ENCODE measurements at places on chromosomes 4 and X.

GRCh38 chrX:14351611-14352303 lies 177.6 kb upstream of the GLRA2 start:
- DNase-seq = no peak

- no peak for DNase-seq
Measured at GRCh38 chr4:187415231-187415630, 580.3 kb upstream of the ZFP42 start.

- DNase-seq = no peak
Measured at GRCh38 chr4:39846705-39847104, 131.0 kb downstream of the PDS5A start.

- no peak for DNase-seq
Measured at GRCh38 chr4:71456841-71457240, 118.0 kb downstream of the SLC4A4 start.

- DNase-seq = no peak
Measured at GRCh38 chr4:184675821-184676492, 26.4 kb downstream of the PRIMPOL start.

DNA sequence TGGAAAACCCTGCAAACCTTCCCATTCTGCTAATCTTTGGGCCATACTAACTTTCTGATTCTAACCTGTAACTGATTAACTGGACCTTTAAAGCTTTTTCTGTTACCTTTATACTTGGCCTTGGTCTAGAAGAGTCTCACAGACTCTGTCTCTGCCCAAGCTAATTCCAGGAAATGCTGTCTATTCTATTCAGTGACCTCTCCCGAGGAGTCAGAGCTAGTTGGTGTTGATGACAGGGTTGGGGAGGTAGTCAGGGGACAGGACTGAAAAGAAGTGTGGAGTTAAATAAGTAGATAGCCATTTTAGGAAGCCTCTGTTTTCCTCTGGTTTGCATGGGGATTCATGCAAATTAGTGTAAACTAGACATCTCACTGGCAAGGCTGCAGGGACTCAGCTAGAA lies 429.5 kb downstream of the GRID2 start:
- no peak for DNase-seq

- DNase-seq = no peak
Measured at GRCh38 chr4:79833857-79834256, 239.2 kb downstream of the ANTXR2 start.

DNA sequence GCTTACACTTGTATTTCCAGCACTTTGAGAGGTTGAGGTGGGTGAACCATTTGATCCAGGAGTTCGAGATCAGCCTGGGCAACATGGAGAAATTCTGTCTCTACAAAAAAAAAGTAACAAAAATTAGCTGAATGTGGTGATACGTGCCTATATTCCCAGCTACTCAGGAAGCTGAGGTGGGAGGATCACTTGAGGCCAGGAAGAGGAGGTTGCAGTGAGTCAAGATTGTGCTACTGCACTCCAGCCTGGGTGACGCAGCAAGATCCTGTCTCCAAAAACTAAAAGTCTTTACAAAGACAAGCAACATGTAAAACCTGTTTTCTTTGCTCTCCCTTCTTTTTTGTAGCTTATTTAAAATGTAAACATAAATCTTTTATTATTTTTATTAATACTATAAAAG lies 1156.1 kb downstream of the FAT4 start:
- no peak for DNase-seq

GRCh38 chr4:156939801-156940200 lies 31.8 kb downstream of the PDGFC start:
- no peak for DNase-seq

GRCh38 chr4:183905593-183906488 lies 734 bp downstream of the STOX2 start:
- peak; percentile 54 for DNase-seq

DNA sequence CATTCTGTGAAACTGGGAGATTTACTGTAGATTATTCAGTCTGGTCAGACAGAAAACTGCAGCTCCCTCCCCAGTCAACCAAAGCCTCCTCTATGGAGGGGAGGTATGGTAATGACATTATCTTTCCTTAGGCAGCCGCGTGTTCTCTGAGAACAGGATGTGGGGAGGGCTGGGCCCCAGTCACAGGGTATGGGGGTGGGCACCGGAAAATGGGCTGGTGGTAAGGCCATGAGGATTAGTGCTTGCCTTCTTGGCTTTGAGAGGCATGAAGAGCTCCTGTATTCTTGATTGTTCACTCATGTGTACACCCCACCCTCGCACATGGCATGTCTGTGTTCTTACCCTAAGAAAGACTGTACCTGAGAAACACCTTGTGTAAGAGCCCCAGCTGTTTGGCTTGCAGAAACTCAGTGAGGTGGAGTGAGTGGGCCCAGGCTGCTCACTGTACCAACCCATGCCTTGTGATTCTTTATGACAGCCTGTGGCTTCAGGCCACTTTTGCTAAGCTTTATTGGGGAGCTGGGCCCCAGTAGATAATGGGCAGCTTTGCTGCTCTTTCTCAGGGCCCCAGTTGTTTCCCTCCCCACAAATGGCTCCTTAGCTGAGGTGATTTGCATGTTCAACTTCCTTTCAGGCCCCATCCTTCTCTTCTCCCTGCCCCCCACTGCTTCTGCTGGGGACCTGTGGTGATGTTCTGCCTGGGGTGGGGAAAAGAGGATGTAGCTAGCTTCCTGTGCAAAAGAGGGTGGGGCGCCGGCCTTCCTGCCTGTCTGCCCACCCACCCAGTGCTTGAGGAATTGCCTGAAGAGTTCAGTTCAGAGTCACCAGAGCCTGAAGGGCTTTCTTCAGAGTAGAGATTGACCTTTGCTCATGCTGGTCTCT lies 30.7 kb downstream of the MSN start:
- DNase-seq = no peak

DNA sequence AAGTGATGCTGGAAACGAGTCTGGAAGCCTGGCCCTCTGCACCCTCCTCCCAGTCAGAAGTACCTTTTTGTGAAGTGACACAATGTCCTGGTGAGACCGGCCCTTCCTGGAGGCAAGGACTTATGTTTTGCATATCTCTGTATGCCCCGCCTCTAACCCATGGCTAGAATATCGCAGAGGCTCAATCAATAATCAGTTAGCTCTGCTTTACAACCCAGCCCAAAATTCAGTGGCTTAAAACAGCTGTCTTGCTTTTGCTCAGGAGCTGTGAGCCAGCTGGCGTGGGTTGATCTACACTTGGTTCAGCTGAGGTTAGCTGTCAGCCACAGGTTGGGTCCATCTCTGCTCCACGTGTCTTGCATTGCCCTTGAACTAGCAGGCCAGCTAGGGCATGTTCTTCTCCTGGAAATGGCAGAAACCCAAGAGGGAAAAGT lies 98.8 kb upstream of the METTL14 start:
- no peak for DNase-seq

GRCh38 chr4:6489927-6490326 lies 17.5 kb upstream of the PPP2R2C start:
- no peak for DNase-seq

DNA sequence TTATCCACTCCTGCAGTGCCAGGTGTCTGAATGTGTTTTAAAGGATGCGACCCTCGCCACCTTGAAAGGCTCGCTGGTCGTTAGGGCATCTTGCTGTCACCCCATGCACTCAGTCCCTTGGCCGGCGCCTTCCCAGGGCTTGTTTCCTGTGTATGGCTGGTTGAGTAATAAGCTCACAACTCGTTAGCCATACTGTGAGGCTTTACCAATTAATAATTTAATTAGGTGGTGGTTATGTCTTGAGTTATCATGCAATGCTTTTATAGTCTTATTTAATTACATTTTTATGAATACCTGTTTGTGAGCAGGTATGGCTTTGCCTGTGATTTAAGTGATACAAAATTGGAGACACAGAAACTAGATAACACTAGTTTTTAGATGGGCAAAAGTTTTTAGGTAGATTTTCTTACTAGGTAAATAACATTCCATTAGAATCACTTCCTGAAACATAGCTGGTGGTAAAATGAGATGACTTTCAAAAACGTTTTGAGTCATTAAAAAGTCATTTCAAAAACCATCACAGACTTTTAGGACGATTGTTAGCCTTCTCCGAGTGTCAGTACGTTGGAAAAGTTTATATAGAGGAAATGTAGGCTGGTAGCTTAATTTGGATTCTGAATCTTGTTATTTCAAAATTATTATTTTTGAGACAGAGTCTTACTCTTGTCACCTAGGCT lies 18.2 kb downstream of the PTTG2 start:
- DNase-seq = no peak

DNA sequence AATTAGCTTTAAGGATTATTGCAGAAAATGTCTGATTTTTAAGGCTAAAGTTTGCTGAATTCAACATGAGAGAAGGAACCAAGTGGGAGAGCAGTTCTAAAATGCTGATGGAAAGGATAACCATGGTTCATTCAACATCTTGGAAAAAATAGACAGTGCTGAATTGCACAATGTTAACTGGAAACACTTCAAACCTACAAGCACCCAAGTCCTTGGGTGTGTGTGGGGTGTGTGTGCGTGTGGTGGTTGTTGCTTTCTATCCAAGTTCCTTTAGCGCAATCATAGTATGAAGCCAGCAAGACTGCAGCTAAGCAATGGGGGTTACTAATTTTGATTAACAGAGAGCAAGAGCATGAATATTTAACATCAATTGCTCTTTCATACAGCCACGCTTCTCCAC lies 29.3 kb upstream of the SCOC start:
- no peak for DNase-seq

- no peak for DNase-seq
Measured at GRCh38 chrX:39261446-39262147, 460.3 kb downstream of the MID1IP1 start.

GRCh38 chr4:166064721-166065120 lies 191.7 kb downstream of the TLL1 start:
- DNase-seq = no peak

DNA sequence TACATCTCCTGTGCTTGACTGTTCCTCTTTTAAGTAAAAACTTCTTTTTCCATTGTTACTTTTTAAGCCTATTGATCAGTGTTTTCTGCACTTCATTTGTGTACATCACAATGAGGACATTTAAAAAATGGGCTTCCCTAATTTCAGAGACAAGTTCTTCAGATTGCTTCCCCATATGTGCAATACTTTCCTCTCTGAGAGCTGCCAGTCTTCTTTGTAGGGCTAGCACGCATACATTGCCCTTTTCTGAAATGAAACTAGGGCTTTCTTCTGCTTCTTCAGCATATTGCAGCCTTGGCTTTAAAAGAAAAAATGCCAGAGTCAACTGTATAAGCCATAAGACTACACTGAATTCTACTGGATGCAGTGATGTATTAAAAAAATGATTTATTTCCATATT lies 37.8 kb downstream of the FAT4 start:
- DNase-seq = no peak

- DNase-seq = peak; percentile 79
Measured at GRCh38 chrX:71095981-71096759, 519 bp downstream of the FOXO4 start.

- no peak for DNase-seq
Measured at GRCh38 chr4:73528171-73528570, 46.6 kb downstream of the AFM start.

- no peak for DNase-seq
Measured at GRCh38 chr4:26001816-26002215, 87.8 kb downstream of the SMIM20 start.

- no peak for DNase-seq
Measured at GRCh38 chrX:40083979-40084359, 13.8 kb downstream of the BCOR start.

DNA sequence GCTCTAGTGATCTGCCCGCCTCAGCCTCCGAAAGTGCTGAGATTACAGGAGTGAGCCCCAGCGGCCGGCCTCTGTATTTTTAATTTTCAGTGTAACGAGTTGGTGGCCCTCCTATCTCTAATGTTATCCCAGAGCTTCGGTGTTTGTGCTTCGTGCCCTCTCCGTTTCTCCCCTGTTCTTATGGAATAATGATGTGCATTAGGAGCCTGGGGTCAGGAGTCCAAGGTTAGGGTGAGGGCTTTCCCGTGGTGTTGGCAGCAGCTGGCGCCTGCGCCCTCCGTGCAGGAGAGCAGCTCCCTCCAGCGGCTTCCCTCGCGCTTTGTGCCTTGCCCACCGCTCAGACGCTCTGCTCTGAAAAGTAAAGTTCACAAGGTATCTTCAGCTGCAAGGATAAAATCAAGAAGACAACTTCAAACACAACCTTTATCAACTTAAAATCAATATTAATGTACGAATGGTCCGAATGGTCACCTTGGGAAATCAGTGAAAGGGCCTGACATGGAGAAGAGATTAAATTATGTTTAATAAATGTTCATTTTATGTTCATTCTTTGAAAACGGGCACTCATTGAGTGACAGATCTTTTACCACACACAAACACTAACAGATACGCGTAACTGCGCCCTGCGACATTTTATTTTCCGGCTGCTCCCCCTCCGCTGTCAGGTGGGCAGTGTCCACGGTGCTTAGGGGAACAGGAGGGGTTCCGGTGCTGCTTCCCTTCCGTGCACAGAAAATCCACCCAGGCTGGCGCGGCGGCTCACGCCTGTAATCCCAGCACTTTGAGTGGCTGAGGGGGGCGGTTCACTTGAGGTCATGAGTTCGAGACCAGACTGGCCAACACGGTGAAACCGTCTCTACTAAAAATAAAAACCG lies 62.4 kb downstream of the TRAPPC11 start:
- no peak for DNase-seq

DNA sequence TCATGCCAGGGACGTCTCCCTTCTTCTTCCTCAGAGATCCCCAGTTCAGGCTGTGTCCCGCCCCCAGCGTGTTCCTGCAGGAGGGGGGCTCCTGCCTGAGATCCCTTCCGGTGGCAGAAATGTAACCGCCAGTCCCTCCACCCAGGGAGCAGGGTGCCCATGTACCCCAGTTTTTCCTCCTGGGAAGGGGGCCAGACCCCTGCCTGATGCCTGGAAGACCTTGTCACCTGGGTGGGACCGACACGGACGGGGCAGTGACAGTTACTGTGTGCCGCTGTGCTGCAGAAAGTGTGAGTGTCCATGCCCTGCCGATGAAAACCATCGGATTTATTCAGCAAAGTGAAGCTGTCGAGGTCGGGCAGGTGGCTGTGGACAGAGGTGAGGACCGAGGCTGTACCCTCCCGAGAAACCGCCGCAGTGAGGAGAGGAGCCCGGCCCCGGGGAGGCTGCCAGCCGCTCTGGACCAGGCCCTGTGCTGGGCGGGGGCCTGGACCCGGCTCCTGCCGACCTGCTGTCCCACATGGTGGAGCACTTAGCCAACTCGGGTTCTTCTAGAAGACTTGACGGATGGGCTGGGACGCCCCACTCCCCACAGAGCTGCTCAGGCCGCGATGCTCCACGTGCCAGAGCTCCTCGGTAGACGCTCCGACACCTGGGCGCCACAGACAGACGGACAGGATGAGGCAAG lies 36.7 kb upstream of the HMX1 start:
- no peak for DNase-seq

DNA sequence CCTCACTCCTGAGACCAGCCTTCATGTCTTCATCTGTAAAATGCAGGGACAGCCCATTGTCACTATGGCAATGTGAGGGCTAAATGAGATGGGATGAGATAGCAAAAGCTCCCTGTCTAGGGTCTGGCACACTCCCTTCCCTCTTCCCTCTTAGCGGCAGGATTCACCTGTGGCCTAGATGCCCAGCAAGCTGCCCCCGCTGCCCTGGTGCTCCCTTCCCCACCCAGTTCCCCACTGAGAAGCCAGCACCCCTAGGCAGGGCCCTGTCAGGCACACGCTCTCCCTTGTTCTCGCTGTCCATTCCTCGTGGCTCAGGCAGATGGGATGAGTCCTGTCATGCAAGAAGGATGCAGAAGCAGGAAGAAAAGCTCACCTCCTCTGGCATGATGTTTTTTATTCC lies 49.2 kb upstream of the PJA1 start:
- no peak for DNase-seq
